GM23338 (cell line): ENCODE measurements at places on chromosomes 11 and 22. TPM values are rescaled to one million over a fixed set of nuclear protein-coding genes. Genes with fewer than 3 reads are reported as not detected.

Gene KMT2A
- total RNA-seq = 66.6 and 72.2 TPM in 2 replicates

DNA sequence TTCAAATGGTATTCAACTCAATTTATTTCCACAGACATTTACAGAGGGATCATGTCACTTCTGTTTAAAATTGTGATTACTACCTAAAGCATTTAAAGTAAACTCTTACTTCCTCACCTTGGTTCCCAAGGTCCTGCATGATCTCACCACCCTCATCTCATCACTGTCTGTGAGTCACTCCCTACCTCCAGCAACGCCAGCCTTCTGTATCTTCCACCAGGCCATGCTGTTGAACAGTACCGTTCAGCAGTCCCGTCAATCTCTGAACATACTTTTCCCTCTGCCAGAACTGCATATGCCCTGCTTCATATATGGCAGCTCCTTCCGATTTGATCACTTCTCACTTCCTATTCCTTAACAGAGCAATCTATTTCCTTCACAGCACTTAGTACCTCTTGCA is 2.0 kb downstream of the FBXO3 start:
- DNase-seq = no peak

DNA sequence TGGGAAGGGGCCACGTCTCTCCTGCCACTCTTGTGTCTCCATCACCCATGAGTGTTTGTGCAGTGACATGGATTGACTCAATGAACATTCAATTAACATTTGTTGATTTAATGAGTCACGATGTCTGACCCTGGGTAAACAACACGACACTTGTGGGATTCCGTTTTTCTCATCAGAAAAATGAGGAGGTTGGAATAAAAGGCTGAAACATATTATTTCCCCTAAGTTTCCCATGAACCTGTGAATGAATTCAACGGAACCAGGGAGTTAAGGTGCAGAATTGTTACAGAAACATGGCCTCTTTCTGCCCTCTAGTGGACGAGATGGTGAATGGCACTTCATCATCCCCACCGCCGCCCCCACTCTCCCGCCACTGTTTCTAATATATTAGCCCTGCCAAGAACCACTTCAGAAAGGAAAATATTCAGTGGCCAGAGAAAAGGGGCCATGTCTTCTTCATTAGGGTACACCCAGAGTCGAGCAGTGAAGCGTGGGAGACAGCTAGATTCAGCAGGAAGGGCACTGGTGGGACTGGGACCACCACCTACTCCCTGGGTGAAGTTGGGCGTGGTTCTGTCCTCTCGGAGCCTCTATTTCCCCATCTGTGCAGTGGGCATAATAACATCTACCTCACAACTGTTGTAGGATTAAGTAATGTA is 46.3 kb upstream of the SYT13 start:
- peak; percentile 72 for DNase-seq

GRCh38 chr11:104764710-104765045 is 133.6 kb downstream of the CASP12 start:
- DNase-seq = no peak

DNA sequence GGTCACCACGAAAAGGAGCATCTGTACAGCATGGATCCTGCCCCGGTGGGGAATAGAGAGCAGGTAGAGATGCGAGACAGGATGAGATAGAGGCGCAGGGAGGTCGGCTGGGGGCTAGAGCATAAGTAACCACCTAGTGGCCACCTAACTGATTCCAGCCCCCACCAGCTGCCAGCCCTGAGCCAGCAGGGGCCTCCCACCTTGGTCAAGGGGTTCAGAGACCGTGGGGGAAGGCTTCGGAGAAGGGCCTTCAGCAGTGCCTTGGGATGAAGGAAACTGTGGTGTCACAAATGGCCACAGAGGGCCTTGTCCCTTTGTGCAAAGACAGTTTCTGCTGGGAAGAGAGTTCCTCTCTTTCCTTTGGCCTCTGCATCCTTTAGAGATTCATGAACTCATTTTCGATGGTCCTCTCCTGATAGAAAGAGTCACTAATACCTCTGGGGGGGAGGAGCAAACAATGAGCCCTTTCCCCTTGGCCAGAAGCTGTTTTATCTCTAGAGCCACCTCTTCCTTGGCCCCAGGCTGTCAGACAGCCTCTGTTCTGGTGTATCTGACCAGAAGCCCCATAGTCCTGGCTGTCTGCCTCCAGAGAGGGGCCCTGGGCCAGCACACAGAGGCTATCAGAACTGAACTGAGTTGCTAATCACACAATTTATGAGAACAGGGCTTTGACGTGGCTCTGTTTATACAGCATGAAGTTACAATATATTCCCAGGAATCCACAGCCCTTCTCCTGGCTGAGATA is 146.0 kb downstream of the PARVA start:
- peak; percentile 27 for DNase-seq

GRCh38 chr11:69892986-69893555 is 73.9 kb upstream of the FGF3 start:
- DNase-seq = no peak

- no peak for DNase-seq
These were observed 485.7 kb upstream of the ANO5 start for GRCh38 chr11:21707116-21707739.

DNA sequence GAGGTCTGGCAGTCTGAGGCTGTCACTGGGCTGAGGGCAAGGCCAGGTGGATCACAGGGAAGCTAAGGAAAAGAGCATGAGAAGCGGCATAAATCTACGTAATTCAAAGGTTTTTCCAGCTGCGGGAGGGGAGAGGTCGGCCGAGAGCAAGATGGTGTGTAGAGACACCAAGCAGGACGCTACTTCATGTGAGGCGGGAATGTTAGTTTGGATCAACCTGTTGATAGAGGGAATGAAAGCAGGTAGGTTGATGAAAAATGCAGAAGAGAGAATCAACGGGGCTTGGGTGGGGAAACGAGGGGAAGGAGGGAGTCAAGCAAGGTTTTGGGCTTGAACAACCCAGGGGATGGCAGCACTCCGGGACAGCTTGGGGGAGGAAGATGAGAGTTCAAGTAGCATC is 2.9 kb downstream of the B3GNT6 start:
- no peak for DNase-seq

Gene APOBEC3H
- not detected in 2 replicates for total RNA-seq

DNA sequence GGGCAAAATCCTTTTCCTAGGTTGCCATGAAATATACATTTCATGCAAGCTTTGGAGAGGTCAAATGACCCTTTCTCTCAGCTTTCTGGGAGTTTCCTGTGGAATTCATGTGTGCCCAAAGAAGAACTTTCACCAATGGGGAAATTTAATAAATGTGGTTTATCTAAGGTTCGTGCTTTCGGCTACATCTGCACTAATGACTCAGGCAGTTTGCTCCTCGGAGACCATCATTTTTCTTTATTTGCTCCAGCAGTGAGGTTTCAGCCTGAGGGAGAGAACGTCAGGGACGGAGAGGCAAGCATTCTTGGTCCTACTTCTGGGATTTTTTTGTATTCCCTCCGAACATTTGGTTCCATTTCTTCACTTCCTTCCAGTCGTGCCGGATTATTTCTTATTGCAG is 85.2 kb downstream of the FLI1 start:
- no peak for DNase-seq

Gene SERHL2
- total RNA-seq = 1.5 and 1.7 TPM in 2 replicates

Gene OR52N4
- 0.27 TPM in 1 of 2 replicates, not detected in the other for total RNA-seq

GRCh38 chr11:118522571-118523072 is 4.7 kb upstream of the TTC36 start:
- peak; percentile 71 for DNase-seq

- DNase-seq = no peak
These were observed 211.1 kb upstream of the MTNR1B start for GRCh38 chr11:92758241-92758780.

Gene MB
- total RNA-seq = not detected in 2 replicates

GRCh38 chr11:68081691-68082090 is 39.5 kb downstream of the CHKA start:
- no peak for DNase-seq

- DNase-seq = no peak
These were observed 116.5 kb downstream of the TMEM135 start for GRCh38 chr11:87154246-87154645.

GRCh38 chr11:95495706-95496105 is 264.7 kb upstream of the SESN3 start:
- DNase-seq = no peak

GRCh38 chr11:24155792-24156191 is 341.1 kb upstream of the LUZP2 start:
- DNase-seq = peak; percentile 36

DNA sequence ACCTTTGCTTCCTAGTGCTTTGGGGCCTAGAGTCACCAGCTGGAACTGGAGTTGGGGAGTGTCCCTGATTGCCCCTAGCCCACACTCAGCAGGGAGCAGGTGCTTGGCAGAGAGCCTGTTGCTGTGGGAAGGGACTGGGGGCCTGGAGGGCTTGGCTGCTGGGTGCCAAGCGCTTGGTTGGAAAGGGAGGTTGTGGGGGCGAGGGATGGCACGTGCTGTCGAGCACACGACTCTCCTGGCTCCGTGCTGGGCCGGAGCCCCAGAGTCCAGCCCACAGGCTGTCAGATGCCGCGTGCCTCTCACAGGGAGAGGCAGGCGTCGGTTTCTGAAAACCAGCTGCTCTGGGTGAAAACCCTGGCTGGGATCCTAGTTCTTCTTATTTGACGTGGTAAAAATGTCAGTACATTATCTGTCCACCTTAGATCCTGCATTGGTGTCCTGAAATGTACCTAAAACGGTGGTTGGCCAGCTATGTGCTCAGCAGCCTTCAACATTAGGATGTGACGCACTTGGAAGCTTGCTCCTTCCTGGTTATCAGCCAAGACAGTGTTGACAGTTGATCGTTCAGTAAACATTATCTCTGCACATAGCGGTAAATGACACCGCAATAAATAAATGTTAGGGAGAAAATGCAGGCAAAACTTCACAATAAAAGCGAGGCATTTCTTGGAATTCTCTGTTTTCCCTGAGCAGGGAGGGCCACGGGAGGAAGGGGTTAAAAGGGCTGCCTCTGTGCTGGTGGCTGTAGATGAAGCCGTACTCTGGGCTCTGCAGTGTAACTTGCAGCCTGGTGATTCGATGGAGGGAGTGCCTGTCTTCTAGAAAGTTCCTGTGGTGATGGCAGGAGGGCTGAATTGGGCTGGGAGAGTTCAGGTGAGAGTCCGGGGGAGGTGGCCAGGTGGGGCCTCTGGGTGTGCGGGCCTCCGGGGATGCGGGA is 29.2 kb downstream of the GRAMD4 start:
- DNase-seq = no peak

DNA sequence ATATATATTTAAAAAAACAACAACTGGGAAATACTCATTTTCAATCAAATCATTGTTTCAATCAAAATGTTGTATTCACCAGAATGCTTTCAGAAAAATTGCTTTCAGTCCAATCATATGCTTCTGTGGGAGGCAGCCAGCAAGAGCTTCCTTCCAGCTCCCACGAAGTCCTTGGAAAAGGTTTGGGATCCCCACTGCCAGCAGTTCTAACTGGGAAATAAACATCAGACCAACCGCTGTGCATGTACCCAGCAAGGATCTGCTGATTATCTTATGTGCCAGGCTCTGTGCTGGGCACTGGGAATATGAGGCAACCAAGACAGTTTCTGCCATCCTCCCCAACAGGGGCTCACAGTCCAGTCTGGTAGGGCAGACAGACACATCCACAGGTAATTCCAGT is 10.8 kb downstream of the RPS13 start:
- DNase-seq = no peak

Gene LMO1
- not detected in 2 replicates for total RNA-seq

GRCh38 chr11:17366495-17366894 is 14.9 kb downstream of the NCR3LG1 start:
- DNase-seq = no peak

Gene FERMT3
- total RNA-seq = 0.43 and 1.5 TPM in 2 replicates

GRCh38 chr22:45172881-45173585 is 9.3 kb downstream of the NUP50 start:
- no peak for DNase-seq

Gene MRPL11
- 139 and 234 TPM in 2 replicates for total RNA-seq

DNA sequence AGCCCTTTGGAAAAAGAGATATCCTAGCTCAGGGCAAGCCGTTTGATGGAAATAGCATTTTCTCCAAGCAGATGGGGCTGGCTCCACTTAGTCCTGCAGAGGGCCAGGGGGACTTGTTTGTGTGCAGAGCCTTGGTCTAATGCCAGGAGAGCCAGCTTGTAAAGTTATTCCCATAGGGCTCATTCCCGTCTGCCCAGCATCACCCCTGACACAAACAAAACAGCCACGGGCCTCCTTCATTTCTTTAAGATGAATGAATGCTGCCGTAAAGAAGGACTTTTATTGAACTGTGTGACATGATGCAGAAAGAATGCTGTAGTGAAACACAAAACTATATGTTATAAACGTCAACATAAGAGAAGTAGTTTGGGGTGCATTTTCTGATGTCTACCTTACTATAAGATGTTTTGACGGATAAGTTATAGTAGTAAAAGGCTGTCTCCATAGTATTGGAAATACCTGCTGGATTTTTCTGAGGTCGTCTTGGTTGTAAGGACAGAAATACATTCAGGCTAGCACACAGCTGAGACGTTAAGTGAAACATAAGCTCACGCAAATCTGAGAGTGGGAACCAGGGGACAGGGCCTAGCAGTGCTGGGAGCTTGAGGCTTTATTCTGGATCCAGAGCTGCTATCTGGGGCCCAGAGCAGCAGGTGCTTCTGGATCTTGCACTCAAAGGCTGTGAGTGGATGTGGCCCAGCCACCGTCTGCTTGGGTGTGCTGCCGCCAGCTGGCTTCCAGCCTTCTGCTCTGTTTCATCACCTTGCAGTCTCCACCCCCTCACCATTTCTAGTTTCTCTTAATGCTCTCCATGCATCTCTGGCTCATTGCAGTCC is 53.3 kb downstream of the NCAM1 start:
- peak; percentile 5 for DNase-seq
